ENCODE measurements at places on chromosomes 12 and 14.
A peak's percentile ranks its signal among the peaks of the same experiment; 100 is the strongest.

DNA sequence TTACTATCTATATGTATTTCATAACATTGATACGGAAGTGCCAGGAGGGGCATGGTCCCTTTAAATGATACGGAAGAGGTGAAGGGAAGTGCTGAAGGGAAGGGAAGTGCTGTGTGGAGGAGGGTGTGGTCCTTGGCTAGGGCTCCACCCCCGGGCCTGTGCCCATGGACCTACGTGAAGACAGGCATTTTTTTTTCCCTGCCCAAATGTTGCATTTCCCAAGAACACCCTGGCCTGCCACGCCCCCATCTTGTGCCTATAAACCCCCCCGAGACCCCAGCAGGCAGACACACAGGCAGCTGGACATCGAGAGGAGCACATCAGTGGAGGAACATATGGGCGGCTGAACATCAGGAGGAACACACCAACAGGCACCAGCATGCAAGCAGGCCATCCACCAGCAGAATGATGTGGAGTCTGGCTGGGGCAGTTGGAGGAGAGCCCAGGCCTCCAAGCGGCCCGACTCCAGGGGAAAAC is 134.1 kb downstream of the SLC41A2 start:
- DNase-seq = no peak

DNA sequence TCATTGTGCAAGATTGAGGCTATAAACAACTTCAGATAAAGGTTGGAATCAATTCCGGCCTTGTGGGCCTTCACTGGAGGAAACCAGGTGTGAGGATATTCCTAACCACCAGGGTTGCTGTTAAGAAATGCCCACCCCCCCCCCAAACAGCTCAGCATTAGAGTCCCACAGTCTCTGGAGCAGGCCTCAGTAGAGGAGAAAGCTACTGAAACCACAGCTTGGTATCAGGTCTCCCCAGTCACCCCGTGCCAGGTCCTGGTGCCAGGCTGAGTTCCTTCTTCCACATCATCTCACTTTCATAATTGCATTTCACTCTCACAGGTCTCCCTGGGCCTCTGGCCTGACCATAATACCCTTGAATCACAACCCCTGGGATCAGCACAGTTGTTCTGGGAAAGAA is 12.5 kb downstream of the GALNT6 start:
- no peak for DNase-seq

DNA sequence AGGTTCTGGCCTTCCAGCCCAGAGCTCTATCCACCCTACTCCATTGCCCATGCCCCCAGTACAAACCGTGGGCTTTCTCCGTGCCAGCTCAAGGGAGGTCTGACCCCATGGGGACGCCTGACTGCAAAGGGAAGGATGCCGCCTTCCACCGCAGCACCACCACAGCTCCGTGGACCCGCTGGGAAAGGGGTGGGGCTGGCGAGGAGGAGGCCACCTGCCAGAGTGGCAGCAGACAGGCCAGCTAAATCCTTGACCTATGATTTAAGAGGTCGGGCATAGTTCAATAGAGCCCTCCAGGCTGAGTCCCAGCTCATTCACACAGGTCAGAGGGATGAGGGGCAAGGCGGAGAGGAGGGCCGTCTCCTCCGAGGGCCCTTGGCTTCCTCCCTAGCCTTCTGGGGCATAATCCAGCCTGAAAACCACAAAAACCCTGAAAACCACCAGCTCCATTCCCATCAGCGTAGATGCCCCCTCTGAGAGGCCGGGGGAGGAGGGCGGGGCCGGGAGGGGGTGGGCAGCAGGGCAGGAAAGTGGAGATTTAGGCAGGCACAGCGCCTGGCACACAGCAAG is 14.9 kb upstream of the FIGNL2 start:
- DNase-seq = no peak

DNA sequence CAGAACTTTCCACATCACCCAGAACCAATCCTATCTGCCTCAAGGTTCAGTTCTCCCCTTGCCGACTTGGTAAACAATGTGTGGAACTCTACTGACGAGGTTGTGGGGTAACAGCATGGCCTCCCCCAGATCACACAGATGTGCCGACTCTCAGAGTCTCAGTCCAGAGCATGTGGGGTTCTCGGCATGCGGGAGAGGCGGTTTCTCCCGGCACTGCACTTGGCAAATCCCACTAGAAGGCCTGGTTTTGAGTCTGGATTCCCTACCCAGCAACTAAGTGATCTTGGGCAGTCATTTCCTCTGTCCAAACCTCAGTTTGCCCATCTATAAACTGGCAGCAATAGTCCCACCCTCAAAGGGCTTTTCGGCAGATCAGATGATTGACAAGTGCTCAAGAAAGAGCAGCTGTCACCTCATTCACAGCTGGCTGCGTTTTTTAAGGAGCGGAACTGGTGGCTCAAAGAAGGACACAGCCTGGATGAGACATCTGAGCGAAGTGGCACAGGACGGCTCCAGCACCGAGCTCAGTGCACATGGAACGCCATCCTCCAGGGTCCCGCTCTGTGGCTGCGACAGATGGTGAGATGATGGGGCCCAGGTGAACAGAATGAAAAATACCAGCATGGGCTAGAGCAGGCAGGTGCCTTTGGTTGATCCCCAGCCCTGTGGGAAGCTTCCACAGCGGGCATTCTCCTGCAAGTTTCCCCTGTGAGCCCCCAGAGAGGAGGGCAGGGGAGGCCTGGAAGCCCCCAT is 7.3 kb downstream of the TESC start:
- DNase-seq = no peak

DNA sequence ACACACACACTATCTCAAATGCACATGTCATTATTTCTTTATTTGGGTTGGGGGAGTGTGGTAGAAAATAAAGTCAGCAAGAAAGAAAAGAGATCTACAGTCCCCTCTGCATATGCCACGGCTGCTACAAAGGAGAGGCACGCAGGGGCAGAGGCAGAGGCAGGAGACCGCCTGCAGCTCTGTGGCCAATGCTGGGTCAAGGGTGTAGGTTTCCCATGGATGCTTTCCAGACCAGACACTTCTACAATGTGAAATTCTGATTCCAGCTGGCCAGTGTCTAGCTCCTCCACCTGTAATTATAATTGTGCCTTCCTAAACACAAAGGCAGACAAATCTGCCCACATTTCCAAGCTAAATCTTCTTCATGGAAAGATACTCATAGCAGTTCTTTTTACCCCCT is 19.2 kb downstream of the VPS37B start:
- DNase-seq = no peak

DNA sequence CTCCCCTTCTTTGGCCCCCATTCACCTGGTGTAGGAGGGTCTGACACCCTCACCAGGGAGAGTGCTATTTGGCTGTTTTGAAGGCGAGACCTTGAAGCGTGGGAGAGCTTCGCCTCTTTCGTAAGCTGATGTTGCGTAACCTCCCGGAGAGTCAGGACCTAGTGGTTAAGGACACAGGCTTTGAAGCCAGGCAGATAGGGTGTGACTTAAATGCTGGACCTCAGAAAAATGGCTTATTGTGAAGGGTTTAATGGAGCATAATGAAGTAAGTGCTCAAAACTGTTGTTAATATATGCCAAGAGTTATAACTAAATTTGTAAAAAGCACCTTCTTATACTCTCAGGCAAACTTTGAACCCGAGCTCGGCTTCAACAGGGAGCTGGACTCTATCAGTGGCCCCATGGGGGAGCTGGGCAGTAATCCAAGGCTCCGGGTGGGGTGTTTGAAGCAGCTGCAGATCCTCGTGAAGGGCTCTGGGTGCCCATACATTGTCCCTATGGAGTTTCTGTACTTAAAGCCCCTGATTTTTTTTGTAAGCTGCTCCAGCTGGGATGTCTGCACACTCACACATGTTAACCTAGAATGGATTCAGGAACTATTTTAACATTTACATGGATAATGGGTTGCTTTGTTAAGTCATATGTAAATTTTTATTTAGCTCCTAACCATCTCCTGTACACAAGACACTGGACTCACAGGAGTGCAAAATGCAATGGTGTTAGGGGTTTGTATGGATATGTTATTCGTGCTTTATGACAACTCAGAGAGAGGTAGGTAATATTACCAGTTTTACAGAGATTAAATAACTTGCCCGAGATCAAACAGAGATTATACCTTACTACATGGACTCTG is 26.0 kb downstream of the PPFIBP1 start:
- DNase-seq = peak; percentile 65

GRCh38 chr12:29562110-29562804 is 64.8 kb upstream of the OVCH1 start:
- DNase-seq = no peak

DNA sequence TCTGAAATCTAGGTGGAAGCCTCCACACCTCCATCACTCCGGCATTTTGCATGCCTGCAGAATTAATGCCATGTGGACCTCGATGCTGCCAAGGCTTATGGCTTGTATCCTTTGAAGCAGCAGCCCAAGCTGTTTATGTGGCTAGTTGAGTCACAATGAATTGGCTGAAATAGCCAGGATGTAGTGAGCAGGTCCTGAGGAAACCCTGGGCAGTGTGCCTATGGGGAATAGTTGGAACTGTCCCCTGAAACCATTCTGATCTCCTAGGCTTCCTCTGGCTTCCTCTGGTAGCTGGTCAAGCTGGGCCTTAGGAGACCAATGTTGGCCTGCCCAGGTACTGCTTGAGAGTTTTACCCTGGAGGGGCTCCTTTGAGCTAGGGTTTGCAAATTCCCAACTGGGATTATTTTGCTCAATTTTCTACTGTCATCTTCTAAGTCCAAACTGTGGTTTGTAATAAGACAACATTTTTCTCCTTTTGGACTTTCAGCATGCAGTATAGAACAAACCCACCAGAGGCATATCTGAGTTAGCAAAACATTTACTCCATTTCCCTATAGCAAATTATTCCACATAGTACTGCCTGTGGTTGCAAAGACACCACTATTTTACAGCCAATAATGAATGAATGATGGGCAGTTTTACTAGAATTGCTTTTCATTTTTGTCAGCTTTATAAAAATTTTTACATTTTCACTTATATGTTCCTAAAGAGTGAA is 85.1 kb upstream of the AMIGO2 start:
- no peak for DNase-seq

DNA sequence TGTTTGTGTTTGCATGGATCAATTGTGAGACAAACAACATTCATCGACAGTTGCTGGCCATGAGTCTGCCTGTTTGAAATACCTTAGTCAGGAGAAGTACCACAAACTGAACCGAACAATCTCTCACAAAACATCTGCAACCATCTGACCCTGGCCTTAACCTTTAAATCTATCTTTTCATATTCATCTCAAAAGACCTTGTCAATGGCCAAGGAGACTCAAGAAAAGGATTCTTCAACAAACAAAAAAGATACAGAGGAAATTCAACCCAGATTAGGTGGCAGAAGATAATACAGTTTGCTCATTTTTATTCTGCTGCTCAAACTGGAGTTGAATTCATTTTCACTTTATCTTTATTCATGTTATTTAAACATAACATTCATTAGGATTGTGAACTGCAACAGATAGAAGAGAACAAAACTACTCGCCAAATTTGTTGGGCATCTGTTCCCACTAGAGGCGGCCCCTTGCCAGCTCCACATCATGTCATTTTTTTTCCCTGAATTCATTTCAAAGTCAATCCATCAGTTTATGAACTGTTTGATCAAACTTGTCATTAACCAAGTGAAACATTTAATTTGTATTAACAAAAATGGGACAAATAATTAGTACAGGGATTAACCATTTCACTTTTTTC is 152.3 kb upstream of the OTX2 start:
- DNase-seq = no peak

DNA sequence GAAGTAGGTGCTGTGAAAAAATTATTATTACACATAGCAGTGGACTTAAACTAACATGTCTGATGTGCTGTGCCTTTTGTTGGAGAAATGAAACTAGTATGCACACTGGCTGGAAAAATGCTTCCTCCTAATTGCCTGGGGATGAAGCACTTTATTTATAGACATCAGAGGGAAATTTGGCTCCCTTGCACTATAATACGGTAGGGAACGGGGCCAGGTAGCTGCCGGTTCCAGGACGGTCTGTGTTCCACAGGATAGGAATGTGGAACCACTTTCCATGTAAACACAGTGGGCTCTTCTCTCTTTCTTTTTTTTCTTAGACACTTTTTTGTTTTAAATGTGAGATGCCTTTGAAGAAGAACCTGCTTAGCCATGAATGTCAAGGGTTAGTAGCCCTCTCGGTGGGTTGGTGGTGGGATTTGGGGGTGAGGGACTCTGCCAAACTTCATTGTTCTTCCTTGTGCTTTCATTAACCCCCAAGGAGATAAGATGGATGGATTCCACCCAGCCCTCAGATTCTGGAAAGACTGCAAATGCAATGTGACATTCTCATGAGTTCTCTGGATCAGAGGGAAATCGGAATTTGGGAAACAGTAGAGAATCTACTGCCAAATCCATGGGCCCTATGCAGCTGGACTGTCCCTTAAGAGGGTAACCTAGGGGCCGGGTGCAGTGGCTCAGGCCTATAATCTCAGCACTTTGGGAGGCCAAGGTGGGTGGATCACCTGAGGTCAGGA is 58.0 kb upstream of the GSC start:
- no peak for DNase-seq

DNA sequence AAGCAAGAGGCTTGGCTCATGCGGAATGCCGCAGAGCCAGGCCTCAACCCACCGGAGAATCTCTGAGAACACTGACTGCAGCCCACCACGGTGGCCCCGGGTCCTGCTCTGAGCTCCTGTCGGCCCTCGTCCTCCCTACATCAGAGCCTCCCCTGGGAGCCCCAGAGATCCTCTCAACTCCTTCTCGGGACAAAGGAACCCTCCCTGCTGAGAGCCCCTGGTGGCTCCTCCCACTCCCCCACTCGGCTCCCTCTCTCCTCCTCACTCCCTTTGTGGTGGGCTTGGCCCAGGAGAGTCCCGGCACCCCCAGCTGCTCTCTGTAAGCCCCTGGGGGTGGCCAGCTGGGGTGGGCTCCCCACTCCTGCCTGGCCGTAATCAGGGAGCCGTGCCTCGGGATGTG is 11.1 kb upstream of the INF2 start:
- no peak for DNase-seq

DNA sequence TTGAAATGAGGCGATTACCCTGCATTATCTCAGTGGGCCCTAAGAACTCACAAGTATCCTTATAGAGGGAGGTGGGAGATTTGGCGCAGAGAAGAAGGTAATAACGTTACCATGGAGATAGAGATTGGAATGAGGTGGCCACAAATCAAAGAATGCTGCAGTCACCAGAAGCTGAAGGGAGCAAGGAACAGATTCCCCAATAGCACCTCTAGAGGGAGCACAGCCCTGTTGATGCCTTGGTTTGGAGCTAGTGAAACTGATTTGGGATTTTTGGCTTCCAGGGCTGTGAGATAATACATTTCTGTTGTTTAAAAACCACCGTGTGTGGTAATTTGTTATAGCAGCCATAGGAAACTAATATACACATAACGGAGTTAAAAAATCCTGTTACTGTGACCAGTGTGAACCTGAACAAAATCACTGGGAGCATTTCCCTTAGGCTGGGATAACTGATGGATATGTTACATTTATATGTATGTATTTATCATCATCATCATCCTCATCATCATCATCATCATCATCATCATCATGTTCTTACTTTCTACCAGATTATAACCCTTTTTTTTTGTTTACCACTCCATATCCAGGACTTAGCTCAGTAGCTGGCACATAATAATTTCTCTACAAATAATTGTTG is 100.3 kb downstream of the LIN7A start:
- peak; percentile 52 for DNase-seq

- peak; percentile 55 for DNase-seq
Measured at GRCh38 chr14:22099942-22100763, 426.5 kb upstream of the OR4E1 start.
